Gastroesophageal sphincter (tissue), 4 donors: ENCODE measurements at places on chromosomes 3 and 15.

DNA sequence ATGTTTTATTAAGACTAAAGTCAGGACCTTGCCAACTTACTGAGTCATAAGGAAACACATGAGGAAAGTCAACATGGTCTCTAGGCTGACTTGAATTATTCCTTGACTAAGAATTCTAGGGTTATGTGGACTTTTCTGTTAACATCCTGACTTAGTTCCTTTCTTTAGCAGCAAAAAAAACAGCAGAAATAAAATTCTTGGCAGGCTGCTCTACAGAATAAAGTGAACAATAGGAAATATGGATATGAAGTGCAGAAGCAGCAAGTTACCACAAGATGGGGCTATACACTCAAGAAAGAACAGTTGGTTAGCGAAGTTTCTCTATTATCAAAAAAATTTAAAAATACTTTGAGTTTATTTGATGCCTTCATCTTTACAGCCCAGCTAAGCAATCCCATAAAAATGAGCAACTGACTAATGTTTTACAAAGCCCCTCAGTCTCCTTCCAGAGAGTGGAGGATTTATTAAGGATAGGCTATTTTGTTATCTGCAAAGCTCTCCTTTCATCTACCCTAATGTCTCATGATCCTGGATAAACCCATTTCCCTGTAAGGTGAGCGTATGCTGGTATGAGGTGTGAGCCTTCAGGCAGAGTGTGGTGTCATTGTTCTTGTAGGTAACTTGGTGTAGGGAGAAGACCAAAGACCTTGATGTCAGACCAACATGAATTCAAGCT lies 23.1 kb upstream of the MCCC1 start:
- ATAC-seq = no peak

- ATAC-seq = no peak
Observed at GRCh38 chr3:179768080-179768479, 115.2 kb downstream of the USP13 start.

DNA sequence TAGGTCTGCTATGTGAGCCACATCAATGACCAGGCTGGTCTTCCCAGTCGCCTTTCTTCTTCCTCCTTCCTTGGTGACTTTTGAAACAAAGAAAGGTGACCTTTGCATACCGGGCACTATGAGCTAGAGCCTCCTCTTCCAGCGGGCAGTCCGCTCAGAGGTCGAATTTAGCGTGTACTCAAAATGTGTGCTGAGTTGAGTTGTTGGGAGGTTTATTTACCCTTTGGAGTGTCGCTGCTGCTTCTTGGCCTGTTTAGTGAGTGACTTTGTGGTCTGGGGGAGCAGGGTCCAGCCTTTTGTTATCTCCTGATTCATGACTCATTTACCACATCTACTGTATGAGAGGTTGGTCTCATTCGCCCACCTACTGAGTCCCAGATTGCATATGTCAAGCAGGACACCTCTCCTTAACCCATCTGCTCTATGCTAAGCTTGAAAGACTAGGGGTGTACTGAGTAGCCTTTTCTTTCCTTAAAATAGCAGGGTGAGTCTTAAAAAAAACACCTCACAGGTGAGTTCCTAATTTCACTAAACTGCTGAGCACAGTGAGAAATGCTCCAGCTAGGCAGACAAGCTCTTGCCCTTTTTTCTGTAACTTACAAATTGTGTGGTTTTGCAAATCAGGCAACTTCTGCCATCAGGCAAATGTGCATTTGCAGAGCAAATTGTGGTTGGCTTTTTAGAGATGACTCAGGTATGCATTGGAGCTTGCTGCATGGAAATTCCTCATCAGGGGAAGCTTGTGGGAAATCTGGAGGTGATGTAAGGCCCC lies 3.2 kb upstream of the SIAH2 start:
- no peak for ATAC-seq

GRCh38 chr15:67680641-67681040 lies 138.1 kb downstream of the MAP2K5 start:
- no peak for ATAC-seq

- no peak for ATAC-seq
Observed at GRCh38 chr3:41574900-41575299, 375.6 kb downstream of the CTNNB1 start.
